ENCODE measurements at places on chromosomes 2 and 18.

GRCh38 chr2:147792966-147793617 is 51.7 kb upstream of the ACVR2A start:
- no peak for DNase-seq

DNA sequence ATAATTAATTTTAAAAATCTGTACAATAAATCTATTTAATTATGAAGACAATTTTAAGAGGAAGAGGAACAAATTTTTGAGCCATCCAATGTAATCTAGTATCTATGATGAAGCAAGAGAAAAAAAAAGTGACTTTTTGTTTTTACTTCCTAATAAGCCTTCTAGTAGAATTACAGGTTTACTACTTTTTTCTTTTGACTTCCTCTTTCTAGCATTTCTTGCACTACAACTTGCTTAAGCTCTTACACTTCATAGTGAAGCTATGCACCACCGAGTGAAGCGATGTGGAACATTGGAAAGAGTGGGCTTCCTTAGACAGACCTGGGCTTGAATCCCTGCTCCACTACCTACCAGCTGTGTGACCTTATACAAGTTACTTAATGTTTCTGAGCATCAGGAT is 2.1 kb downstream of the SERPINB2 start:
- DNase-seq = no peak

- DNase-seq = no peak
Measured at GRCh38 chr2:240358080-240358479, 77.4 kb upstream of the GPC1 start.

GRCh38 chr2:133753665-133754064 is 185.4 kb upstream of the NCKAP5 start:
- no peak for DNase-seq

GRCh38 chr2:7627583-7627982 is 710.4 kb downstream of the RNF144A start:
- no peak for DNase-seq

DNA sequence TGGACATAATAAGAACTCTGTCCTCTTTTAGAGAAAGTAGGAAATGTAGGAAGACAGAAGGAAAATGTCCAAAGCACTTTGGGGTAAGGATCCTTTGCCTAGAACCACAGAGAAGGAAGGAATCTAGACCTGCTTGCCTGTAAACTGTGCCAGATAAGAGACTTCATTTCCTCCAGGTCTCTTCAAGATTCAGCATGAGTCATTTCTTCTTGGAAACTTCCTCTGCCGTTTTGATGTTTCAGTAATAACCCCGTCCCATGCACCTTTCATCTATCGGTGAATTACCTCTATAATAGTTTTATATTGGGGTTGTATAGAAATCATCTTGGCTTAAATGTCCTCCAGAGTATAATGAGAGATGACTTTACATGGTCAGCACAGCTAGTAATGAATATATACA is 63.2 kb upstream of the LRATD1 start:
- DNase-seq = no peak

- no peak for DNase-seq
Measured at GRCh38 chr18:70371908-70372307, 83.1 kb downstream of the SOCS6 start.

DNA sequence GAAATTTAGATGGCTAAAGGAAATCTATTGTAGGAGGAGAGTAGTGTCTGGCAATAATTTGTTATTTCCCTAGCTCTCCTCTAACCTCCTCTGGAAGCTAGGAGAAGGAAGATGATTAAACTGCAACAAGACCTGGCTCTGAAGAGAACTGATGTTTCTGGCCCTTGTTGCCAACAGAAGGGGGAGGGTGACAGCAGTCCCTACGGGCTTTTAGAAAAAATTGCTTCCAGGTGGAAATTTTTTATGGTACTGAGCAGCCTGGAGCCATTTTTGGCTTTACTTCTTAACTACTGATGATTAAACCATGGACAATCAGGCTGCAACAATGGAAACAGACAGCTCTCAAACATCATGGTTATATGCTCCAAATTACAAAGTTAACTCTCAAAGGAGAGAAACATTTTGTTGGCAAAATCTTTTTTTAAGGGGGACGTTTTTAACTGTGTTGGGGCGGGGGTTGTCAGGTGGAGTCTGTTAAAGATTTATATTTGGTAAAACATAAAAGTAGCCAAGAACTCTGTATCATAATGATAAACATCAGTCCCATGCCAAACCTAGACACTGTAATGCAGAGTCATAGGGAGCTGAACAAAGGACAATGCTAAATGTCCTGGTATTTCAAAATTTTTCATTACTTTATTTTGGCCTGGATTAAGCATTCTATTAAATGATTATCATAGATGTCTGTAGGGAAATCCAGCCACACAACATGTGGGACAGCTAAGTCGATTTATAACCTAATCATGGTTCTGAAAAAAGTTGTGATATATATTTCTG is 70.0 kb downstream of the EXOC6B start:
- DNase-seq = no peak

- no peak for DNase-seq
Measured at GRCh38 chr18:22332590-22332989, 85.1 kb downstream of the CTAGE1 start.

- no peak for DNase-seq
Measured at GRCh38 chr2:47015206-47015605, 99.6 kb upstream of the MCFD2 start.

GRCh38 chr2:25378731-25379490 is 37.2 kb upstream of the DNMT3A start:
- DNase-seq = no peak

- DNase-seq = no peak
Measured at GRCh38 chr2:241989074-241989473, 119.5 kb downstream of the RTP5 start.

DNA sequence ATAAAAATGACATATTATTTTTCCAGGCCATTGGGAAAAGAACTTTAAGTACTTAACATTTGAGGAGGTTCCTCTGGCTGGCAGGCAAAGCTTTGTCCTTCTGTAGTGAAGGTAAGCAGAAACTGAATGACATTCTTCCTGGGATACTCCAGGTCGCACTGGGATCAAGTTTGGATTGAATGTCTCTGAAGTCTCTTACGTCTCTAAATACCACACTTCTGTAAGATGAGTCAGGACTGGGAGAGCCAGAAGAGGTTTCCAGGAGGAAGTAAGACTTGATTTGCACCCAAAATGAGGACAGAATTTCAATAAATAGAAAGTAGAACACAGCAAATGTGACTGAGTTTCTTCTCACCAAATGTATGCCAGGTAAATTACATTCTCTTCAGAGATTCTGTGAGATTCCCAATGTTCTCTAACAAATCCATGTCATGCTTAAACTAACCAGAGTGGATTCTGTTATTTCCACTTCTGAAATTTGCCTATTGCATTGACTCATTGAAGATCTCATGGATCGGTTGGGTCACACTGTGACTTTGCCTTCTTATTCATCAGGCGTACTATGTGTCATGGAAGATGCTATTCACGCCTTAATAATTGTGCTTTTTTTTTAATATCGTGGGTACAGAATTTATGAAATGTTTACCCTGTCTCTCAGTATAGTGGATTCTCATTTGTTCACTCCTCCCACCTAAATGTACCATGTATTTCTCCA is 25.5 kb upstream of the VIT start:
- DNase-seq = no peak

GRCh38 chr2:222877556-222878300 is 16.9 kb downstream of the ACSL3 start:
- DNase-seq = no peak

GRCh38 chr2:27993402-27993787 is 102.9 kb downstream of the BABAM2 start:
- no peak for DNase-seq

DNA sequence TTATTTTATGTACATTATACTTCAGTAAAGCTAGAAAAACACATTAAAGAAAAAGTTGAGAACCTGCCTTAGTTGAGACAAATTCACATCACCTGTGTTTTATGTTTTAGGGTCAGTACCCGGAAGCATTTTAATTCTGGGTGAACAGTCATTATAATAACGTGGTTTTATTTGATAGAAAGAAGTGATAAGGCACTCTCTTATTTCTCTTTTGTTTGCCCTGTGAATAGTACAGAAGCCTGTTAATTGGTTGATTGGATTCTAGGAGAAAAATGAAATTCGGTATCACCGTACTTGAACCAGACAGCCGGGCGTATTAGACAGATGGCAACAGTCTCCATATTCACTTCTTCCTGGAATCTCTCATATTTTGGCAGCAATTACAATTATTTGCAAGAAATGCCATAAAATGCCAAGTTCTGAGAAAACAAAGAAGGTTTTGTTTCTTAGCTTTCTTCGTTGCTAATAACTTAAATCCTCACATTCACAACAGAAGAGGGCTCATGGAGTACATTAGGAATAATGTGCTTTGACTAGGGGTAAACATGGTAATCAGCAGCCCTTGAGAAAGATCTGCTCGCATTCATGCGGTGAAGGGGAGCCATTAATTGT is 168.7 kb upstream of the RASGRP3 start:
- no peak for DNase-seq

- no peak for DNase-seq
Measured at GRCh38 chr18:55265984-55266383, 306.7 kb upstream of the CCDC68 start.

- DNase-seq = no peak
Measured at GRCh38 chr2:238853721-238854120, 5.8 kb downstream of the TWIST2 start.

DNA sequence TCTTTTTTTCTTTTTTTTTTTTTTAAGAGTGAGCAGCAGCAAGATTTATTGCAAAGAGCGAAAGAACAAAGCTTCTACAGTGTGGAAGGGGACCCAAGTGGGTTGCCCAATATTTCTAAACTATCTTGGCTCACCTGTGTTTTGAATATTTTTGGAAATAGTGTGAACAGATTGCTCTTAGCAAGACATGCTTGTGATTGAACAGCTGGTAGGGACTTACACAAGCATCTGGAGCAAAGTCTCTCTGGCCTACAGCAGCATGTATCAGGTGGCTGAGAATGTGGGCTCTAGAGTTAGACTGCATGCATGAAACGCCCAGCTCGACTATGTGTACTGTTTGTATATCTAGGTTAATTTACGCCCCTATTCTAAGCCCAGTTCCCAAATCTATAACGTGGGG is 40.3 kb upstream of the FBXO11 start:
- DNase-seq = no peak
